ENCODE measurements at places on chromosomes 16 and 17.

DNA sequence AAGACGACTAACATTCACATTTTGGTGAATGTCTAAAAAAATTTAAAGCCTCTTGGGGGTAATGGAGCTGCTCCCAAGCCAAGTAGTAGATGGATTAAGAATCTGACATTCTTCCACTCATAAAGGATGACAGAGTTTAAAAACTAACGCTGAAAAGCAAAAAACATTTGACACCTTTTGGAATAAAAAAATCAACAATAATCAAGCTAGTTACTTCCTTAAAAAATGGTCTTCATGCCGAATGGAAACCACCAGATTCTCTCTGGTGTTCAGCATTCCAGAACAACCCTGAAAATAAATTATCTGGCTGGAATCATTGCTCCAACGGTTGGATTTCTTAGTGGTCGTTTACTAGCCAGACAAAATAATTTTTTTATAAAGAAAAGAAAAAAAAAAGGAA, 18.0 kb downstream of the HLF start:
- no peak for DNase-seq

- no peak for DNase-seq
Observed at GRCh38 chr16:23013484-23013883, 135.8 kb downstream of the USP31 start.

DNA sequence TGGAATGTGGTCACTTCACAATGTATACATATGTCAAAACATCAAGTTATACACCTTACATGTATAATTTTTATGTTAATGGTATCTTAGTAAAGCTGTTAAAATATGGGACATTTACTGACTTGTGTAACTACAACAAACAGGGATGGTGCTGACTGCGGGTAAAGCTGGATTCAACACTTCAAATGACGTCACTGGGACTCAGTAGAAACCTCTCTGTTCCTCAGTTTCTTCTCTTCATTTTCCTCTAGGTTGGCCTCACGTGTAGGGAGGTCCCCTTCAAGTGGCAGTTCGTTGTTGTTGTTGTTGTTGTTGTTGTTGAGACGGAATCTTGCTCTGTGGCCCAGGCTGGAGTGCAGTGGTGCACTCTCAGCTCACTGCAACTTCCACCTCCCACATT, 182.9 kb downstream of the RBFOX1 start:
- DNase-seq: no peak

DNA sequence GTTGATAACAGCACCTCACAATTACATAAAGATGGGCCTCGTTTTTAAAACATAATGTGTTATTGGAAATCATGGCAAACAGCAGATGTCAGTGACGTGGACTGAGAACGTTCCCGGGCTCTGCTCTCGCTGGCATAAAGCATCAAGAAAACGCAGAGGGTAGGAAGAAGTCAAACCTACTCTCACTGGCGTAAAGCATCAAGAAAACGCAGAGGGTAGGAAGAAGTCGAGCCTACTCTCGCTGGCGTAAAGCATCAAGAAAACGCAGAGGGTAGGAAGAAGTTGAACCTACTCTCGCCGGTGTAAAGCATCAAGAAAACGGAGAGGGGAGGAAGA, 110.6 kb downstream of the VPS53 start:
- no peak for DNase-seq

GRCh38 chr16:86252596-86252995, 257.7 kb upstream of the FOXF1 start:
- no peak for DNase-seq

DNA sequence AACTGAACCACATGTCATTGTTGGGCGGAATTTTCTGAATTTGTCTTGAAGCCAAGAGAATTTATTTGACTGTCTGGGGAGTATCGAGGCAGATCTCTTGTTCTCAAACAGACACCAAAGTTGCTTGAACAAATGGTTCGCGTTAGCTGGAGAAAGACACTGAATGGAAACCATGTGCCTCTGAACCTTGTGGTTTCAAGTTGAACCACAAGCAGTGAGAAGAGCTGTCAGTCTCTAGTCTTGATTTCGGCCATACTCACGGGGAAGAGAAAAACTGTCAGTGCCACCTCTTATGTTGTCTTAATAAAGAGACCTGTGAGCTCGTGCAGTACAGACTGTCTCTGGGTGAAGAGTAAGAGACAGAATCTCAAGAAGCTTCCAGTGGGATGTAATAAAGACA, 886.5 kb upstream of the SOX9 start:
- no peak for DNase-seq

DNA sequence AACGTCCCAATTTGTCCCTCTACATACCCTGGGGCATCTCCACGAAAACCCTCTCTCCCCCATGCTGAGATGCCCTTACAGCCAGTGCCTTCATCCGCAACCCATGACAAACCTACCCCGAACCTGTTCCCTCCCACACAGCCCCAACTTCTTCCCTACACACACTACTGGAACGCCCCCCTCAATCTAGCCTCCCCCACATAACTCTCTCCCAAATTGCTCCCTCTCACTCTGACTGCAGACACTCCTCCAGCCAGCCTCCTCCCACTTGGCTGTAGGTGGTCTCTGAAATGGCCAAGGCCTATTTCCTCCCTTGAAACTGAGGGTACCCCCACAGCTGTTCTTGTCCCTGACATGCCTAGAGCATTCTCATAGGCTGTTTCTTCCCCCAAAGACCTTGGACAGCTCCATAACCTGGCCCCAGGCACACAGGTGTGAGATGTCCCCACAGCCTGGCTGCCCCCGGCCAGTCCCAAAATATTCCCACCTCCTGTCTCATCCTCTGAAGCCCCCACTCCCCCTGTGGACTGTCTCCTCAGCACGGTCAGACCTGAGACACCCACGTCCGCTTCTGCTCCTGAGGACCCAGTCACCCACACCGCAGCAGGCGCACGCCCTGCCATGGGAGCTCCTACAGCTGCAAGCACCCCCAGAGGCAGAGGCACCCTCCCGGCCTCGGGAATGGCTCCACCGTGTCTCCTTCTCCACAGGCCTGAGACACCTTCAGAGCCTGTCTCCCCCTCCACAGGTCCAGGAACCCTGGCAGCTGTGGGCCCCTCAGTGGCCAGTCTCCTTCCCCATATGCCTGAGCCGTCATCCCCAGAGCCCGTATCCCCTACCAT, 3.7 kb downstream of the KIAA0753 start:
- no peak for DNase-seq

DNA sequence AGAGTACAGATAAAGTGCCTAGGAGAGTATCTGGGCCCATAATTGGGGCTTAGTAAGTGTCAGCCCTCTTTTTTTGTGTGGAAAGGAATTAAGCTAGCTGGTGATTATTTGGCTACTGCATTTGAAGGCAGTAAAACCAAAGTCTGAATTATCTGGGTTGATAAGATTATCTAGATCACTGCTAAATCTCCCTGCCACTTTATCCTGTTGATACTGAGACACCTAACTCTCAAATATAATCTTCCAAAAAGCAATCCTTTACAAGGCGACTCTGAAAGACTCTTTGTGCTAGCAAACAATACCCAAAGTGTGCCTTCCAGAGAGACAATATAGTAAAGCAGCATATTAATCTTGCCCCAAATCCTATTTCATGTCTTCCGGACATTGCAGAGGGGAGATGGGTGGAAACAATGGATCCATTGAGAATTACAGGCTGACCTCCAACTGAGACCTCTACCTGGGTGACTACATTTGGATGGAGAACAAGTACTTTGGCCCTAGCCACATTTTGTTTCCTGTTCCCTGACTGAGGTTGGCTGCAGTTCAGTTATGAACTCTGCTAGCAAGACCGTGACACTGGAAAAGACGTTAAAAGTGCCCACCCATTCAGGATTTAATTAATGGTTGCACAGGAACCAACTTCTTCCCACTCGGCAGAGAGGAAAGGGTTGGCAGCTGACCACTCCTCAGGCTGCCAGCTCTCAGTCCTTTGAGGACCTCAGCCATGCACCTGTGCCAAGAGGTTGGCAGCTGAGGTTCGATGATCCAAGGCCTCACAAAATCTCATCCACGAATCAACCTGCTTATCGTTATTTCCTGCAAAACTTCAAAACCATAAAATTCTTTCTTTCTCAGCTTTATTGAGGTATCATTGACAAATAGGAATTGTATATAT, 72.6 kb downstream of the SYCE1L start:
- no peak for DNase-seq

DNA sequence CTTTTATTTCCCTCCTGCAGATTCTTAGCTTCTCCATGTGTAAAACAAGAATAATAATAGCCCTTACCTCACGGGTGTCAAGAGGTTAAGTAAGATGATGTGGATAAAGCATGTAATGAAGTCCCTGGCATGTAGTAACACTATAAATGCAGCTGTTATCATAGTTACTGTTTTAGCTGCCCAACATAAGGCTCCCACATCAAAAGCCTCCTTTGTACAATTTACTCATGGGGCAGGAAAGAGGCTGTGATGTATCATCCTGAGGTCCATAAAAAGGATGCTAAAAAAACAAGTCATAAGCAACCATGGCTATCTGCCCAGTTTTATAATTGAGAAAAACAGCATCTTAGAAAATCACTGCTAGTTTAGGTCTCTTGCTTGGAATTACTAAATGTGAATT, 339.7 kb downstream of the CA10 start:
- no peak for DNase-seq

DNA sequence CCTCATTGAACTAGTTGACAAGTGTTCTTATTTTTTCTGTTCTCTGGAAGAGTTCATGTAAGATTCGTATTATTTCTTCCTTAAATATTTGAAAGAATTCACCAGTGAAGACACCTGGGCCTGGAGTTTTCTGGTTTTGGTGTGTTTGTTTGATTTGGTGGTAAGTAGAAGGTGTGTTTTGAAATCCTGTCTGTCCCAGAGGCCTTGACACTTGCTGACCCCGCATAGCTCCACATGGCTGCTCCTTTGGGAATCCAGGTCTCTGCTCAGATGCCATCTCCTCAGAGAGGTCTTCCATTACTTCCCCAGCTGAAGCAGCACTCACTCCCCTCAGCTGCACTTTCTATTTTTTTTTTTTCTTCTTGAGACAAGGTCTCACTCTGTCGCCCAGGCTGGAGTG, 5.7 kb upstream of the NUP93 start:
- DNase-seq: no peak

GRCh38 chr16:4660454-4661007, 32.8 kb upstream of the NUDT16L1 start:
- peak; percentile 76 for DNase-seq

DNA sequence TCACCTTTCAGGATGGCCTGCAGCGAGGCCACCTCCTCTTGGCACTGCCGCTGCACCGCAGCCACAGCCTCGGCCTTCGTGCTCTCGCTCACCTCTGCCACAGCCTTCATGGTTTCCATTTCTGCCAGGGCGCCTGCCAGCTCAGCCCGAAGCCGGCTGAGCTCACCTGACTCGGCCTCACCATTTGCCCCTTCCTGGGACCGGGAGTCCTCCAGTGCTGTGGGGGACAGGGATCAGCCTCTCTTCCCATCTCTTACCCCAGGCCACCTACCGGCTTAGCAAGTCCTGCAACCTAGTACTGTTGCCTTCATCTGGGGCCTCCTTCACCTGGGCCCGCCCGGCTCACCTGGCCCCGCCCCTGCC, 658 bp downstream of the RABEP2 start:
- no peak for DNase-seq

DNA sequence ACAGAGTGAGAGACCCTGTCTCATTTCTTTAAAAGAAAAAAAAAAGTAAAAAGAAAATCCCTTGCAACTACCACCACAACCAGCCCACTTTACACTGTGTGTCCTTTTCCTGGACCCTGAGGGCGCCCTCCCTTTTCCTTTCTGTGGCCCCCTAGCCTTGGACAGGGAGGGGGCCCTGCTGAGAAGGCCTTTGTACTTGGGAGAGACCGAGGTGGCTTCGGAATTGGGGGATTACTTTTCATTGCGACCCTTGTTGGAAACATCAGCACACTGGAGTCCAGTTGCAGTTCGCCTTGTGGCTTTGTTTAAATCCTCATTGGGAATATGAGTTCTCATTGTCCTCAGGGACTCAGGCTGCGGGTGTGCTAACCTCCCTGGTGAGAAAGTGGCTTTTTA, 9.4 kb upstream of the DNASE1 start:
- DNase-seq: no peak

GRCh38 chr17:37168731-37169353, 206.9 kb upstream of the C17orf78 start:
- no peak for DNase-seq

GRCh38 chr16:60137891-60138290, 1403.8 kb upstream of the GOT2 start:
- no peak for DNase-seq

DNA sequence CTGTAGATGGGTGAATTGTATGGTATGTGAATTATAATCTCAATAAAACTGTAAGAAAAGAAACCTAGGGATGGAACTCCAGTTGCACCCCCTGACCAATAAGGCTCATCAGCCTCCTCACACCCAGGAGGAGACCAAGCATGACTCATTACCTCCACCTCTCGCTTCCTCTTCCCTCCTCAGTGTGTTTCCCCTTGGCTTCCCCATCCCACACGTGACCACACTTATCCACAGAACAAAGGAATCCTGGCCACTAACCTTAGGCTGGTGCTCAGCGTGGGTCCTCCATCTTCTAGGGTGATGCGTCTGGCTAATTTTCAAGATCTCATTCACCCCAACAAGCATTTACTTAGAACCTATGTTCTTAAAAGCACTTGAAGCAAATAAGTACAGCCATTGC, 36.2 kb upstream of the MAP3K14 start:
- DNase-seq: no peak

DNA sequence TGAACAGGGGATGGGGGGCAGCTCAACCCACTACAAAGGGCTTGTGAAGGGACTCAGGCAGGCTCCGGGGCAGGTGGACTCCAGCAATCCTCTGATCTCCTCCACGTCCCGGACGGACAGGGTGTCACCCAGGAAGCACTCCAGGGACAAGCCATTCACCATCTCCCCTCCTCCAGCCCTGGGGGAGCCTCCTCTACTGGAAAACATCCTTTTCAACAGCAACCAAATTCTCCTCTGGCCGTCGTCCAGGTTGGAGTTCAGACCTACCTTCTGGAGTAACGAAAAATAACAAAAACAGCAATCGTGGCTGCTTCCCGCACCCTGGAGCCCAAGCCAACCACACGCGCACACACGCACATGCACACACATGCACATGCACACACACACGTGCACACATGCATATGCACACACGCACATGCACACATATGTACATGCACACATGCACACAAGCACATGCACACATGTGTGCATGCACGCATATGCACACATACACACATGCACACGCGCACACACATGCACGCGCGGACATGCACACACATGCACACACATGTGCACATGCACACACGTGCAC, 8.9 kb upstream of the RBFOX3 start:
- no peak for DNase-seq

DNA sequence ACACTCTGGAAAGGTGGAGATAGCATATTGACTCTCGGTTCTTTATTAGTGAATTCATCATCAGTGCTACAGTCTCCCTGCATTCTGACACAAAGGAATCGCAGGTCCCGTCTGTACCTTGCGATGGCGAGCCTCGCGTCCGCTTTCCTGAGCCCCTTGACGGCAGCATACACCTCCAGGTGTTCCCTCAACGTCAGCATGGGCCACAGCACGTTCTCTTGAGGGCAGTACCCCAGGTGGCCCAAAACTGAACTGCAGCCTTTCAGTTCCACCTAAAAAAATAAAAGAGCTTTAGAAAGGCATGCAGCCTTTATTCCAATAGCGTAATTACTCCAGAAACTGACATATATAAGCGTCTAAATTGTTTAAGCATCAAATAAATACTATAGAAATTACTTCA, 24.2 kb upstream of the ABCA9 start:
- no peak for DNase-seq
